Activated CD4-positive, alpha-beta memory T cell treated with anti-CD3 and anti-CD28 coated beads, Interleukin-2, amount 10 ng/mL, durations not matched to agents 7 days and 5 days (primary cell): ENCODE measurements at places on chromosomes 3 and 15.
A peak's percentile ranks its signal among the peaks of the same experiment; 100 is the strongest.

- peak; percentile 7 for DNase-seq
Observed at GRCh38 chr15:101018450-101018849, 99.3 kb downstream of the LRRK1 start.

DNA sequence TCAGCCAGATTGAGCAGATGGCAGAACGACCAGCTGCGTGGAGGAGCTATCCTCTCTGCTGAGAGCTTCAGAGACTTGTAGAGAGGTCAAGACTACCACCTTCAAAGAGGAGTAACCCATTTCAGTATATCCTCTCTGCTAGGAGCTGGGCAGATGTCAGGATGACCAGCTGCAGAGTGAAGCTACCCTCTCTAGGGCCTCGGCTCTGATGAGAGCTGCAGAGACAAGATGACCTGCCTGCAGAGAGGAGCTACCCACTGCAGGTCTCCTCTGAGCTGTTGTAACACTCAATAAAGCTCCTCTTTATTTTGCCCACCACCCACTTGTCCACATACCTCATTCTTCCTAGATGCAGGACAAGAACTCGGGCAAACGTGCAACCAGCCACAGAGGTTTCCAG is 1522.7 kb downstream of the OTOL1 start:
- no peak for DNase-seq

- no peak for DNase-seq
Observed at GRCh38 chr3:84125201-84125721, 833.5 kb upstream of the CADM2 start.

- no peak for DNase-seq
Observed at GRCh38 chr15:101393172-101393571, 96.3 kb downstream of the PCSK6 start.

DNA sequence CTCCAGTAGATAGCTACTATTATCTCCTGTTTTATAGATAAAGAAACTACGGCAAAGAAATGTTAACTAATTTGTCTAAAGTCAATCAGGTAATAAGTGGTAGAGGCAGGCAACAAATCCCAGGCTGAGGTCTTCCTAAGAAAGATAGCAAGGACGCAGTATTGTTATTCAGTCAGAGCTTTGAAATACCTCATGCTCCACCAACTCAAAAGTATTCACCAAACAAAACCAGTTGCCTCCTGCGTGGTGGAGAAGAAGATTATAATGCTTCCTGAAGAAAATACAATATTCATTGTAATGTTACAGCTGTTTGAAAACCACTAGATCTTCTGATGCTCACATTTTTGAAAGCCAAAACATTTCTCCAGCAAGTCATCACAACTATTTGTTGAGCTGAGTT is 138.2 kb upstream of the CNTN4 start:
- no peak for DNase-seq

- no peak for DNase-seq
Observed at GRCh38 chr15:59818336-59818735, 129.2 kb upstream of the BNIP2 start.

GRCh38 chr3:142117056-142117851 is 32.1 kb downstream of the TFDP2 start:
- no peak for DNase-seq

DNA sequence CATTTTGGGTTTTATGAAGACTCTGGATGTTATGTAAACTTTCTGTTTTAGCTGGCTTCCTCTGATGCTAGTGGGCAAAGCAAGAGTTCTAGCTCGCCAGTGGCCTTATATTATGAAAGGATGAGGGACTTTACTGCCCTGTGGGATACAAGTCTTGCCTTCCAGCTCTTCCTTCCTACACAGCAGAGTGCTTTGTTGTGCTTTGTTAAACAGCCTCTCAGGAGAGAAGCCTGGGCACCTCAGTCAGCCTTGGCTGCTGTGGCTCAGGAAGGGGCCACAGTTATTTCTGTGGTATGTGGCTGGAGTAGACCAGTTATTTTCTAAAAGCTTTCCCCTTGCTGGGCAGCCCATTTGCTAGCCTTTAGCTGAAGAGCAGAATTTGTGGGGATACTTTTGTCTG is 69.5 kb upstream of the SUCLG2 start:
- no peak for DNase-seq

DNA sequence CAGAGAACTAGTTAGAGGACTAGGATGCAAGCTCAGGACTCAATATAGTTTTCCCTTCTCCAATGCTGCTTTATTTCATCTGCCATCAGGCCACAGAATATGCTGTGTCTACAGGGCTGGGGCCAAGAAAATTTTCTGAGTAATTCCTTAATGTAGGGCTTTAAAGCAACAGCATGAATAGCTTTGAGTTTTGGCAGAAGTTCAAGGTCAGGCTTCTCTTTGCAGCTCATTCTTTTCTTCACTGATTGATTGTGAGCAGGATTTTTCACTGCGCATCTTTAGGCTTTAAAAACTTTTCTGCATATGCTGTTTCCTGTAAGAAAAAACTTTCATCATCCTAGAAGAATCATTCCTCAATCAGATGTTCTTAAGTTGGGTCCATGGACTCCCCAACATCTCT is 4.6 kb downstream of the TMEM108 start:
- no peak for DNase-seq

DNA sequence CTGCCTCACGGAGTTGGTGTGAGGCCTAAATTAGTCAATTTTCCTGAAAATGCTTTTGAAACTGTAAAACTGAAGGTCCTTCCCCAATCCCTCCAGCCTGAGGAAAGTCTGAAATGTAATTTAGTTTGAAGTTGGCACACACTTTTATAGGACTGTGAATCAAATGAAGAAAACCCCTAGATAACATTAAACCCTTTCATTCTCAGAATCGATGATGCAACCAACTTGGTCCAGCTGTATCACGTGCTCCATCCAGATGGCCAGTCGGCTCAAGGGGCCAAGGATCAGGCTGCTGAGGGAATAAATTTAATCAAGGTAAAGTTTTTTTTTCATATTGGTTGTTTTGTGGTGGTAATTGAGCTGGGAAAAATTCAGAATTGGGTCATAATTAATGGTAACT is 11.7 kb downstream of the MRPS22 start:
- DNase-seq = no peak

DNA sequence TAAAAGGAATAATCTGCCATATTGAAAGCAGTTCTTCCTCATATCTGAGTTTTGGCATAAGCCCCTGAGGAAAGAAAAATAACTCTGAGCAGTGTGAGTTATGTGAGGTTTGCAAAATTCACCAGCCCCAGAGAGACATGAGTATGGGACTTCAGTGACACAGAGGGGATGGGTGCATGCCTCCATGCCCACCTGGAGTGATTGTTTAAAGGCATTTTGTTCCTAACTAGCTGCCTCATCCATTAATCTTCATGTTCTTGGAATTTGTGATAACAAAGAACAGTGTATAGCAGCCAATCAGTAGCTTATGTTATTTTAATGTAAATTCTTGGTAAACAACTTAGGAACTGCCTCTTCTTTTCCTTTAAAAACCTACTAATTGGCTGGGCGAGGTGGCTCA is 11.1 kb upstream of the ESYT3 start:
- DNase-seq = no peak

DNA sequence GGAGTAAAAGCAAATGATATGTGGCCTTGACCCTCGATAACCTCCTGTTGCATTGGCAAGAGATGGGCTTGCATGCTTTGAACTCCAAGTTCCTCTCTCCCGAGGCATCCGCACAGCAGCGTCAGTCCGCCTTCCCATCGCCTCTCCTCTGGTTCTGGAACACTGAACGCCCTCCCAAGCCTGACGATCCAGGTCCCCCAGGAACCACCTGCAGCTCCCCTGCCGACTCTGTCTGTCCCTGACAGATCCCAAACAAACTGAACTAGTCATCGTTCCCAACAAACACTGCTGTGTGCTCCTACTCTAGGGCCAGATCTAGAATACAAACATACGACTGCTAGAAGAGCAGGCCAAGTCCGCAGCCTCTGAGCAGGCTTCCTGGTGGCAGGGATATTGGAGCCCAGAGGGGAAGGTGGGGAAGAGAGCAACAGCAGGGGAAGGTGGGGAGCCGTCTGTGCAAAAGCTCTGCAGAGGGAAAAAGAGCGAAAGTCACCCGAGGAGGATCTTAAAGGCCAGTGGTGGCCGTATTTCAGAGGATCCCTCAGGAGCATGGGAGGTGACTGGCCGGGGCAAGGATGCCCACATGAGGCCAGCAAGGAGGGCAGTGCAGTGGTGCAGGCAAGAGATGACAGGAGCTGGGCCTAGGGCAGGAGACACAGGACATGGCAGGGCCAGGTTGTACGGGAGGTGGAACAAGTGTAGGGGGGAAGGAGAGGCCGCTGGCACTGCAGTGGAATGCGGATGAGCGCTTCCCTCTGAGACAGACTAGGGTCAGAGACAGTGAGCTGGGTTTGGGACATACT is 50.8 kb downstream of the PCSK6 start:
- DNase-seq = no peak

DNA sequence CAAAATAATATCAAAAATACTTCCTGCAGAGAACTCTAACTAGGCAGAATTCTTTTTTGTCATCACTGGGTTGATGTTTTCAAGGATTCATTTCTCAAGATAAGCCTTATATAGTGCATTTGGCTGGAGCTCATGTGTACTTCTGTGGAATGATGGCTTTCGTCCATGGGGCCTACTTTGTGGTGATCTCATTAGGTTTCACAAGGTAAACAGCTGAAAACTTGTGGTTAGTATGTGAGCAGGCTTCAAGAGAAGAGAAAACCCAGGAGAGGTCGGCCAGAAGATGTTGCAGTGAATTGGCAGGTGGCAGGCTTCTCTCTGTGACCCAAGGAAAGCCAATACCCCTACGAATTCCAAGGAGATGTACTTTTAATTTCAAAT is 121.4 kb upstream of the PHLDB2 start:
- no peak for DNase-seq

DNA sequence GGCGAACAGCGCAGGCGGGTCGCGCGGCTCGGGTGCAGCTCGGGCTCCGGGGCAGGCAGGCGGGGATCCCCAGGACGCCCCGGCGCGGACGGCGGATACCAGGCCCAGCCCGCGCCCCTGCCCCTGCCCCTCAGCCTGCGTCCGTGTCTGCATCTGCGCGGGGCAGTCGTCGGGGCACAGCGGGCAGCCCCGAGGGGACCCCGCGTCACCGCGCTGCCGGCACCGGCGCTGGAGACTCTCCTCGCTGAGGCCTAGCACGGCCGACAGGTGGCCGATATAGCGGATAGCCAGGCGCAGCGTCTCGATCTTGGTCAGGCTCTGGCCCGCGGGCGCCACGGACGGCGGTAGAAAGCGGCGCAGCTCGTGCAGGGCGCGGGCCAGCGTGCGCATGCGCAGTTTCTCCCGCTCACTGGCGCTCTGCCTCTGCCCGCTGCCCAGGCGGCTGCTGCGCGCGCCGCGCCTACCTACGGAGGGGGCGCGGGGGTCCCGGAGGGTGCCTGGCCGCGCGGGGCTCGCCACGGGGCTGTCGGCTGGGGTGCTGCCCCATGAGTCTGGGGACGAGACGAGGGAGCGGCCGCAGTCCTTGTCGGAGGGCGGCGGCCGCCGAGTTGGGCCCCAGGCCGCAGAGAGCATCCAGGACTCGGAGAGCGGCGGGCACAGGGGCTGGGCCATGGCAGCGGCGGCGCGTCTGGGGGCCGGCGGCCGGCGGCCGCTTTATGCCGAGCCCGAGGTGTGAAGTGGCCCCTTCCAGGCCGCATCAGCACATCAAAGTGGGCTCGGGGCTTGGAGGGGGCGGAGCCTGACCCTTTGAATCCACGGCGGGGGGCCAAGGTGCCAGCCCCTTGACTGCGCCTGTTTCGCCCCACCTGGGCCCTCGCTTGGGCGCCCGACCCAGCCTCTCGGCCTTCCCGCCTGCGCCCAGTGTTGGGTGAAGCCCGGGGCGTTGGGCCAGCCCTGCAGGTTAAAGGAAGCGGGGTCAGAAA is at the start of gene MESP1:
TSS of gene MESP1 (minus strand) at position 690 of the 983 bp plus-strand sequence. CDS start at position 672, 18 bp downstream.
- DNase-seq = peak; percentile 90

DNA sequence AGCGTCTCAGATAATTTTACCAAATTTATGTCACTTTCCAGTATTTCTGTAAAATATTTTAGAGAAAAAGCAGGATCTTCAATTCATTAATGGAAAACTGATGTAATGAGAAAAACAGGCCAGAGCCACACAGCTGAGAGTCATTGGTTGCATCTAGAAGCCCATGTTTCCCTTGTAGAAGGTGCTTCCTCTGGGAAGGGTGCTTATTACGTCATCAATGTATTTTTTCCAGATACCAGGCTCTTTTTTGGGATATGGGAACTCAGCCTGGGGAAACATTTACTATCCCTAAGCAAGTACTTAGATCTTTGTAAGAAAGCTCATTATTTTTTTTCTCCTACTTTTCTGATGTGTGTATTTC is 89.1 kb upstream of the PHLDB2 start:
- DNase-seq = no peak

GRCh38 chr3:196138482-196139254 is 56.8 kb upstream of the TFRC start:
- no peak for DNase-seq

GRCh38 chr3:59660852-59661625 is 611.2 kb upstream of the CFAP20DC start:
- no peak for DNase-seq

DNA sequence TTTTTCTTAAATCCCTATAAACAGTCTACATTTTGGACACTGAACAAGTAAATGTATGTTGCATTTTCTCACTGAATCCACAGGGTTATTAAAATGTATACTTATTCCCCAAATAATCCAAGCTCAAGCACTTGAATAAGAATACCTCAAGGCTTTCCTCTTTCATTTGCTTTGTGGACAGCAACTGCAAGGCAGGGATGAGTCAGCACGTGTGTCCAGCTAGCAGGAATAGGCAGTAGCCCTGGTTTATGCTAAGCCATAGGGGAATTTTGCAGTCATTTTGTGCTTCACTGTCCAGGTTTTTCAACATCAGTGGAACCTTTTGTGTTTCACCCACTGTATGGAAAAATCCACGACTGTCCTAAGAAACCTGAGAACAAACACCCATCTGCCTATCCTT is 96.7 kb upstream of the KCNMB2 start:
- DNase-seq = no peak

GRCh38 chr3:74121761-74122160 is 492.7 kb downstream of the CNTN3 start:
- DNase-seq = no peak

- DNase-seq = no peak
Observed at GRCh38 chr3:129231331-129232119, 17.9 kb upstream of the COPG1 start.

DNA sequence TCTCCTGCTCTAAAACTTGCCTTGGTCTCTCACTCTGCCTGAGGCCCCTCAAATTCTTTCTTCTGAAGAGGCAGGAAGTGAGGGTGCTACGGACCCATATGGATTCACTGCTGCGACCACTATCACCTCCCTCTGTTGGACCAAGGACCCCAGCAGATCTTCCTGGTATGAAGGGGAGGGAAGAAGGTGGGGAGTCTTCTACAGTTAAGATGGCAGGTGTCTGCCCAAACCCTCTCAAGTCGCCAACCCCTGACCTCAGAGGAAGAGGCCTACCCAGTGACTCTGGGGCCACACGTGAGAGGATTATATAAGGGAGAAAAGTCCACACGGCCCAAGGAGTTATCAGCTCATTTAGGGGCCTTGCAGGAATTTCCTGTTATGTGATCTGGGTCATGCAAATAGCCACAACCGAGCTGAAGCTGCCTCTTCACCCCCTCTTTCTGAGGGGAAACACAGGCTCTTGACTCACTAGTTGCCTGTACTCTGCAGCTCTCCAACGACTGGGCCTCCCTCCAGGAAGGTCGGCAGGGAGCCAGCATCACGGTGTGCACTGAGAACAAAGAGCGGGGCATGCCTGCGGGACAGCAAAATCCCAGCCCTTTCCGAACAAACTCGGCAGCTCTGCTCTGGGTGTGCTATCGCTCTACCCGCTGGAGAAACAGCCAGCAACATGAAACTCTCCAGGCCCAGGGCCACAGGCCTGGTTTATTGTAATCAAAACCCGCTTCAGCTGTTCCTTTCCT is 116.0 kb downstream of the XXYLT1 start:
- no peak for DNase-seq
